ENCODE measurements at places on chromosomes 4 and X.

- DNase-seq = no peak
Measured at GRCh38 chr4:22508376-22508775, 7.5 kb downstream of the ADGRA3 start.

DNA sequence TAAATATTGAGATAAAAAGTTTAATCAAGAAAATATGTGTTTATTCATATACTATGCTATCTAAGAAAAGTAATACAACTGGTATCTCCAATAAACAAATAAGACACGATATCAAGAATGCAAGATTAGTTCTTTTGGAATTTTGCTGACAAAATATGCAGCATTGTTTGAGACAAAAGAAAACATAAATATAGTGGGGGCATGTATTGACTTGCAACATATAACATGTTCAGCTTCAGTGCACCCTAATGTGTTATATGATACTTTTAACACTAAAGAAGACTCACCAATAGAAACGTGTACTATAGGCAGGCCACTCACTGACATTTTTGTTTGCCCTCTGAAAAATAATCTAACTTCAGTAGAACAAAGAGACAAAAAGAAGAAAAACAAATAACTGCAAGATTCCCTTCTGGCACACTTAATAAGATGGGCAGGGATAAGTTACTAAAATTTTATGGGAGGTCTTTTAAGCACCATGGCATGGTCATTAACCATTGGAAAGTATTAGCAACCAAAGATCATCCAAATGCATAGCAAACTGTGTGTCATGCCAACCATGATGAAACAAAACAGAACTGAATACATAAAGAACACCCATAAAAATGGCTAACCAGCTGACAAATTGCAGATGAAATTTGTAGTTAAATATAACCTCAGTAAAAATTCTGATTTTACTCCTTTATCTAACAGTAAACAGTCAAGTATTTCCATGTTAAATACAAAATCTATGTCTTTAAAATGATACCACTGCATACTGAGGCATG is 447.9 kb upstream of the FAM241A start:
- DNase-seq = no peak

DNA sequence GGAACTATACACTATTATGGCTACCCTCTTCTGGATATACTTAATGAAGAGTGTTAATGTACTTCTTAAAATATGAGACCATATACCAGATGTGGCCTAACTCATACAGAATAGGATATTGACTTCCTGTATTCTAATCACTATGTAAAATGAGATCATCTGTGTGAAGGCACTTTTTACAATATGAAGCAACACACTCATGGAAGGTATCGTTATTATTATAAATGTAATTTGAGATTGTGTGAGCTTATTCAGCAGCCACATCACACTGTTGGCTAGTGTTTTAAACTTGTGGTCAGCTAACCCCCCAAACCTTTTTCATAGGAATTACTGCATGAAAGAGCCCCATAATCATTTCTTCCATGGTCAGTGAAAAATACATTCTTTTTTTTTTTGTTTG is 281.8 kb upstream of the TEX13A start:
- DNase-seq = no peak

DNA sequence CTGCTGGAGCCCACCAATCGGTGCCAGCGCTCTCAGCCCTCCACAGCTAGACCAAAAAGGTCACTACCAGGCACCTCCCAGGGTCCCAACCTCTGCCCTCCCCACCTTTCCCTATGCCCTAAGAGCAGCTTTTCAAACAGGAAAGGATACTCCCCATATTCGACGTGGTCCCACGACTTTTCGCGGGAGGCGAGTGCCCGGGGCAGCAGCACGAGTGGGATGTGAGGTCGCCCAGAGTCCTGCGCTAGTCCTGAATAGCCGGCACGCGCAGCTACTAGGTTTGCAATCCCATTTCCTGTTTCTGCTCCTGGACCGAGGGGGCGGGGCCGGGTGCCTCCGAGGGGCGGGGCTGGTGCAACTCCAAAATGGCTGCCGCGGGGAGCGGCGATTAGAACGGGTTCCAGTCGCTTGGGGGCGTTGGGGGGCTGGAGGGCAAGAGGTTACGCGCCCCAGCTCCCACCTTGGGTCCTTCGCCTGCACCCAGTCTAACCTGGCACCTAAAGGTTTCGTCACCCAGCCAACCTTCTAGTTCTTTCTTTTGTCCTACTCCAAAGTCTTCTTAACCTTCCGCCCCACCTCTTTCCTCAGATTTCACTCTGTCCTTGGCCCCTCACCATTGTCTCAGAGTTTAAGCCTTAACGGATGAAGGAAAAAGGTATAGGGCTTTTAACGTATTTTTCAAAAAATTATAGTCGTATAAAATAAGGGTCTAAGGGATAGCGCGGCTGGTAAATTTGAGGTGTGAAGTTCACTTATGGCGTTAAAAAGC is 85.0 kb upstream of the TENT5D start:
- DNase-seq = no peak

GRCh38 chr4:153452658-153453378 is 13.3 kb upstream of the TMEM131L start:
- DNase-seq = no peak

DNA sequence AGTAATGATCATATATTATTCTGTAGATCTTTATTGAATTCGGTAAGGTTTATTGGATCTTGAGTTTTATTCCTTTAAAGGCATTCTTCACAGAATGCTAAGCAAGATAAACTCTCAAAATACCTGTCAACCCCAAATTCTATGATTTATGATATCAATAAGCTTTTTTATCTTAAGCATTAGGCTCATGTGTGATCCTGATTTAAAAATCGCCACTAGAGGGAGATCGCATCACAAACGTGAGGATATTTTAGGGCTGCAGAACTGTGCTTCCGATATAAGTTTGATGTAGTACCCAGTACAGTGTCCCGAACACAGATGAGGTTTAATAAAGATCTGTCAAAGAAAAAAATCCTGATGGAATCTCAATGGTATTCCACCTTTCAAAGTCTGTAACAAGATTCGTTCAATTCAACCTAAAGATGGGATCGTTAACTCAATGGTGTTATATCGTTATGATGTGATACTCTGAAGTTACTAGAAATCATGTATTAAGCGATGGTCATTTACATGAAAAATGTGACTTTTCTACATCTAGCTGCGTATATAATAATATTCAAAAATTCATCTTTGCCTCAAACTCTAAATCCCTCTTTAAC is 169.0 kb downstream of the CORIN start:
- DNase-seq = no peak

Data from hypothalamus (tissue), 51 donors.